ENCODE measurements at places on chromosomes 6 and 20.

DNA sequence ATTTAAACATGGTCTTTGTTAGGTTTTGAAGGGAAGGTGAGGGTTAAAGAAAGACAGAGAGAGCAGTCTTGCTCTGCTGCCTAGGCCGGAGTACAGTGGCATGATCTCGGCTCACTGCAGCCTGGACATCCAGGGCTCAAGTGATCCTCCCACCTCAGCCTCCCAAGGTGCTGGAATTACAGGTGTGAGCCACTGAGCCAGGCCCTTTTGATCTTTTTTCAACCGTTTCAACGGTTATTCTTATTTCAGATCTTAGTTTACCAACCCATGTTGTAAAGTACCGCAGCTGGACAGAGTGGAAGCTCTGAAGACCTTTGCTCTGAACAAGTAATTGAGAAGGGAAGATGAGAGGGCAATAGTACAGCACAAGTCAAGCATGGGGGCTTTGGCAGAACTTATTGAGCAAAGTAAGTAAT is 1.2 kb upstream of the SRPK1 start:
- DNase-seq = no peak

DNA sequence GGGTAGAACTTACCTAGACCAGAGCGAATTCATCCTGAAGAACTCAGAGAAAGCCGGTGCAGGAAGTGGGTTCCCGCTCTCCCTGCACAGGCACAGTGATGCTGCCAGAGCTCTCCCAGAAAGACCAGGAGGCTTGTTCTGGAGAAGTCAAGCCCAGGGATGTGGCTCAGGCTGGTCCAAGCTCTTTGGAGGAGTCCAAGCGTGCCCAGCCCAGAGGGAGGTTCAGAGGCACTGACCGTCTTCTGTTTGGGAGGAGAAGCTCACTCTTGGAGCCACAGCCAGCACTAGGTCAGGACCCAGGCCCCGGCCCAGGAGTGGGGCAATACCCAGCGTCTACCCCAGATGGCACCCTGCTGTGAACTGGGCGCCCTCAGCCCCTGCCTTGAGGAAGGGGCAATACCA is 1.5 kb upstream of the PMEPA1 start:
- no peak for DNase-seq

GRCh38 chr20:55175081-55175480 is 699.7 kb downstream of the DOK5 start:
- no peak for DNase-seq

DNA sequence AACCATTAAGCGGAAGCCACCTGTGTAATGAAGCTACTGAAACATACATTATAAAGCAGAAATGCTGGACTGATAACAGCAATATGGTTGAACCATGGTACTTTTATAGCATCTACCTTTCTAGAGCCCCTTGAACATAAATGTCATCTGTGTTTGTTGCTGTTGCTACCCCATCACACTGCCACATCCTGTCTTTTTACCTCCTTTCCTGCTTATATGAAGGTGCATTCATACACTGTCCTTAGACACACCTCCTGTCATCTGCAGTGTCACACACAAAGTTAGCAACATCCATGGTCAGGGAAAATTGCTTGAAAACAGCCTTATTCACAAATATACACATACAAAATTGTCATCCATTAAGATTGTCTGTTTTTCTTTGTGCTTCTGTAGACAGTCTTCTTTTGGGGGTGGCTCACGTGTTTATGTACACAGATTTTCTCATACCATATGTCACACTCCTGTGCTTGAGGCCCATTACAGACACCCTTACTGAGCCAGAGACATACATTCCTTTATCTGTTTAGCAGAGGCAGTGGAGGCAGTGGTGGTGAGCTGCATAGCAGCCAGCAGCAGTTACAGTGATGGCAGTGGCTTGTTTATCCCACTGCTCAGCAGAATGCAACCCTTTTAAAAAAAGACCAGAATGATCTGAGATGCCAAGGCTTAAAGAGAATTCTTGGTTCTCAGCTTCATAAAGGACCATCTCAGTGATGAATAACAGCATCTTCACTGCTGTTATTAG is 25.9 kb downstream of the C6orf62 start:
- no peak for DNase-seq

DNA sequence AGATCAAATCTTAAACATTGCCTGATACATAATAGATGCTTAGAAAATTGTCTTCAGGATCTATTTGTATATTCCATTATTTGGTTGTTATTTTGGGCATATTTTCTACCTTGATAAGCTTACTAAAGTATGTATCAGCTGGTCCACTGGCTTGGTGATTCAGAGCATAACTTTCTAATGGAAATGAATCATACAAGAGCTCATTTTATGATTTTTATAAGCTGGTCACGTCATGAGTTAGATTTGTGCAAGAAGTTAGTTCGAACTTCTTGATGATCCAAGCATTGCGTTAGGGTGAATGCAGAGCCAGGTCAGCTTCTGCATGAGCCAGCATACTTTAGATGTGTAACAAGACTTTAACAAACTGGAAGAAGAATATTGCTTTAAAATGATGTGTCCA is 144.5 kb upstream of the FLRT3 start:
- DNase-seq = no peak

- DNase-seq = peak; percentile 96
Observed at GRCh38 chr20:5078399-5078958, 41.3 kb downstream of the PCNA start.

- DNase-seq = no peak
Observed at GRCh38 chr6:41675176-41675775, 37.0 kb downstream of the MDFI start.

- no peak for DNase-seq
Observed at GRCh38 chr6:121437851-121438651, 2.6 kb downstream of the GJA1 start.

- peak; percentile 57 for DNase-seq
Observed at GRCh38 chr6:68967549-68968300, 332.6 kb downstream of the ADGRB3 start.

- DNase-seq = no peak
Observed at GRCh38 chr20:63833776-63834490, 2.9 kb upstream of the ZBTB46 start.

DNA sequence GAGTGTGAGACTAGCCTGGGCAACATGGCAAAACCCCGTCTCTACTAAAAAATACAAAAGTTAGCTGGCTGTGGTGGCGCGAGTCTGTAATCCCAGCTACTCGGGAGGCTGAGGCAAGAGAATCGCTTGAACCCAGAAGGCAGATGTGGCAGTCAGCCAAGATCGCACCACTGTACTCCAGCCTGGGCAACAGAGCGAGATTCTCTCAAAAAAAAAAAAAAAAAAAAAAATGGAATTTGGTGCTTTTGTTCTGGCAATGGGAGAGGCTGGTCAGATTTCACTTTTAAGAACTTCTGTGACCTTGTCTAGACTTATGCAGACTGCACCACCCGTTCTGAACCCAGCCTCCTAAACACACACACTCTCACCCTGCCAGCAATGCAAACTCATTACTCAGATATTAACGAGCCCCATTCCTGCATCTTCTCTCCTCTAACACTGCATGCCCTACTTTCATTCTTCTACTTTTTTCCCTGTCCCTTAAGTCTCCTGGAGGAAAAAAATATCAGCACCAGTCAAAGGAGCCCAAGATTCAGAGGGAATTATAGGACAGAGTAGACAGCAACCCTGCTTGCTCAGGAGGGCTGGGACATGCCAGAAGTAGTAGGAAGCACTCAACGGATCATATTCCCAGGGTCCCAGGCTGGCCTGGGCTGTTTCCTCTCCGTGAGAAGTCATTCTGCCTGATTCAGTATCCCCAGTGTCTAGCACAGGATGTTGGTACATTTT is 4.4 kb downstream of the MOCS1 start:
- DNase-seq = no peak

- DNase-seq = peak; percentile 63
Observed at GRCh38 chr20:35773154-35773751, 1.4 kb downstream of the PHF20 start.

GRCh38 chr6:163373240-163373639 is 41.3 kb upstream of the QKI start:
- no peak for DNase-seq

GRCh38 chr20:34876406-34877282 is at the start of gene ACSS2:
Gene ACSS2, plus strand, starts transcription at chr20:34876612. Its CDS starts 34 bp downstream, at chr20:34876646.
- peak; percentile 98 for DNase-seq

- no peak for DNase-seq
Observed at GRCh38 chr6:112251171-112251875, 3.0 kb downstream of the LAMA4 start.

GRCh38 chr20:44023515-44024371 is 109.1 kb downstream of the TOX2 start:
- DNase-seq = no peak

- DNase-seq = no peak
Observed at GRCh38 chr20:10542442-10542841, 107.3 kb downstream of the SLX4IP start.

GRCh38 chr6:96721227-96721626 is 116.0 kb downstream of the GPR63 start:
- no peak for DNase-seq

DNA sequence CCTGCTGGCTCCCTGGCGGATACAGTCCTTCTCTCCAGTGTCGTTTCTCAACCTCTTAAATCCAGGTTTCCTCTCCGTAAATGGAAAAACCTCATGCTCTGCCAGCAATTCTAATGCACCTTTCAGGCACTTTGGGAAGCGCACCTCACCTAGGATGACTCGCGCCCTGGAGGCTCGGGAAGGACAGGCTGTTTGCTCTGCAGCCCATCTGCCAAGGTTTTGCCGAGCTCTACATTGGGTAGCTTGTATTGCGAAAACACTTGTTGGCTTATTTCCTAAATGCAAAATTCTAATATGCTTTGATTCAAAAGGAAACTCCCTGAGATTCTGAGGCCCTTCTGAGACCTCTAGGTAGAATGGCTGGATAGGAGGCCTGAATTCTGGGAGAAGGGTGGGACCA is 102.6 kb upstream of the MLN start:
- no peak for DNase-seq

- DNase-seq = peak; percentile 73
Observed at GRCh38 chr6:15770347-15771143, 107.7 kb upstream of the DTNBP1 start.

GRCh38 chr20:21104921-21105320 is 1.2 kb downstream of the LINC00237 start:
- DNase-seq = no peak

GRCh38 chr6:84773431-84774156 is 9.2 kb upstream of the TBX18 start:
- no peak for DNase-seq

- peak; percentile 40 for DNase-seq
Observed at GRCh38 chr20:13995086-13995665, at the start of gene MACROD2. Gene MACROD2, plus strand, starts transcription at chr20:13995516.
